ENCODE measurements at places on chromosomes 2 and 18.

GRCh38 chr2:56534321-56534720 lies 350.5 kb downstream of the CCDC85A start:
- DNase-seq: no peak

- no peak for DNase-seq
These were observed 36.2 kb downstream of the CCBE1 start for GRCh38 chr18:59660786-59661743.

DNA sequence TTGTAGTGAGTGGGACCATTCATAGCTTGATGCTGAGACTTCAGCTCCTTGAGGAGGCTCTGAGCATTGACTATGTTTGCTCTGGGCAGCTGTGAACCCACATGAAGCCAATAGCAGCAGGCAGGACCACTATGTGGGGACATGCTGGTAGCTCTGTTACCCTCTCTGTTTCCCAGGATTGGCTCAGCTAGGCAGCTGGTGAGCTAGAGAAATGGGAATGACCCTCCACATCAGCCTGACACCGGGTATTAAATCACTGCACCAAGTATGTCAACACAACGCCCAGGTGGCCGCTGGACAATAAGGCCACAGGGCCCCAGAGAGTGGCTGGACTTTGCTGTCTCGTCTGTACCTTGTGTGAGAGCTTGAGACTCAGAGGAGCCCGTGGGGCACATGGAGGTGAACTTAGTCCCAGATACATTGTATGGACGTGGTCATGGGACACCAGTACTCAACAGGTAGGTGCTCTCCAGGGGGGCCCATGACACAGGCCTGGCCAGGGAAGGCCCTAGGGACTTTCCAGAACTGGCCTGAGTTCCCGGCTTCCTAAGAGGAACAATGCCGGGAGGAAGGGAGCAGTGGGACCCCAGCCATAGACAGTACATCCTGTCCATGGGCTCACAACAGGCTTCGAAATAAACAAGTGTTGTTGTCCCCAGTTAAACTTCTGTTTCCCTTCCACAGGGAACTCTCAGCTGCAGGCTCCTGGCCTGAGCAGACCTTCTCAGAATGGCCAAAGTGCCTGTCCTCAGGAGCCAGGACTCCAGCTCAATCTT lies 35.2 kb downstream of the HS1BP3 start:
- DNase-seq: no peak

- no peak for DNase-seq
These were observed 247.3 kb downstream of the SH3BP4 start for GRCh38 chr2:235199128-235199527.

GRCh38 chr2:23157812-23158211 lies 227.2 kb upstream of the KLHL29 start:
- DNase-seq: no peak

DNA sequence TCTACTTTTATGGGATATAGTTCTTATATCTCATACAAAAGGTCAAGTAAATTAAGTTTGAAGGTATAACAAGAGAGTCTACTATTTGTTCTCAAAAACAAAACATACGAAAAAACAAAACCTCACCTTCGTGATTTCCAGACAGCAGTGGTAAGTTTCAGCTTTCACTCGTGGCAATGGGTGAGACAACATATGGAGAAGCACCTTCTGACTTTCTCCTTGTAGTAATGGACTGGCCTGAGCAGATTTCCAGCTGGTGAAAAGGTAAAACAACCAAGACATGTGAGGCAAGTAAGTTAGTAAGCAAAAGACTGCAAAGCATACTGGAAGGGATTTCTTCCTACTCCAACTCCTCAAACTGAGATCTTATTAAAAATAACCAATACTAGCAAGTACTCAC lies 39.6 kb downstream of the RTTN start:
- DNase-seq: no peak

GRCh38 chr2:25481381-25482300 lies 139.9 kb upstream of the DNMT3A start:
- DNase-seq: no peak

- DNase-seq: no peak
These were observed 17.5 kb downstream of the UXS1 start for GRCh38 chr2:106176446-106177099.

DNA sequence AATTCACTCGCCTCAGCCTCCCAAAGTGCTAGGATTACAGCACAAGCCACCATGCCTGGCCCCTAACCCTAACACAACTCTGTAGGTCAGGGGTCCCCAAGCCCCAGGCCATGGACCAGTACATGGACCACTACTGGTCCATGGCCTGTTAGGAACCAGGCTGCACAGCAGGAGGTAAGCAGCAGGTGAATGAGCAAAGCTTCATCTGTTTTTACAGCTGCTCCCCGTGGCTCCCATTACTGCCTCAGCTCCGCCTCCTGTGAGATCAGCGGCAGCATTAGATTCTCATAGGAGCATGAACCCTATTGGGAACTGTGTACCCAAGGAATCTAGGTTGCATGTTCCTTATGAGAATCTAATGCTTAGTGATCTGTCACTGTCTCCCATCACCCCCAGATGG lies 201.7 kb downstream of the NRP2 start:
- DNase-seq: no peak

- no peak for DNase-seq
These were observed 95.2 kb downstream of the ZNF516 start for GRCh38 chr18:76399613-76400391.

- DNase-seq: peak; percentile 8
These were observed 306.5 kb upstream of the TNP1 start for GRCh38 chr2:217166241-217166850.

DNA sequence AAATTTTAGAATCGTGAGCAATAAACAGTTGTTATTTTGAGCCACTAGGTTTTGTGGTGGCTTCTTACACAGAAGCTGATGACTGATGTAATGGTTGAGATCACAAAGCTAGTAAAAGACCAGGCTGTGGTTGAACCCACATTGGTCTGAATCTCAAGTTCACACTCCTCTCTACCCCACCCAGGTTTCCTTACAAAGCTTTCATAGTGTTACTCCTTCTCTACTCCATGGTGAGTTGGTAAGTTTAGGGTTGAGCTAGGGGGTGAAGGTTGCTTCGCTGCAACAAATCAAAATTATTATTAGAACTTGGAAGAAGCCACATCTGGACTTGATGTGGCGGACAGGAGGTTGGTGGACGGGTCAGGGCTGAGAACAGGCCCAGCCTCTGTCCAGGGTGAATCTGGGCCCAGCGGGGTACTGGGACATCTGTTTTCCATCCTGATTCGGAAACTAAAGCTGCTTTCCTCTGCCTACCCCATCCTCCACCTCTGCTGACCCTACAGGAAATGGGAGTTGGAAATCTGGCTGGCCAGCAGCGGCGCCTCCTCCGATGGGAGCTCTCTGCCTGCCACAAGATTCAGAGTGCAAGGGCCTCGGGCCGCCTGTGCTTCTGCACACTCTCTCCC lies 86.3 kb downstream of the ZFP36L2 start:
- no peak for DNase-seq

- DNase-seq: no peak
These were observed 1186.3 kb upstream of the CELF4 start for GRCh38 chr18:38751898-38752297.

GRCh38 chr2:189022053-189022481 lies 47.9 kb downstream of the COL3A1 start:
- no peak for DNase-seq

DNA sequence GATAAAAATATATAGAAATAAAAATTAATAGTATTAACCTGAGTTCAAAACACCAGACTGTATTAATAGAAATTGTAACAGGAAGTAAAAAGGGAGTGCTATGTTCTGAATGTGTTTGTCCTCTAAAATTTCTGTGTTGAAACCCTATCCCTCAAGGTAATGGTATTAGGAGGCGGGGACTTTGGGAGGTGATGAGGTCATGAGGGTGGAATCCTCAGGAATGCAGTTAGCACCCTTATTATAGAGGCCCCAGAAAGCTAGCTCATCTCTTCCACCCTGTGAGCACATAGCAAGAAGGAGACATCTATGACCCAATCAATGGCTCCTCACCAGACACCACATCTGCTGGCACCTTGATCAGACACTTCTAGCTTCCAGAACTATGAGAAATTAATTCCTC lies 124.5 kb downstream of the CMPK2 start:
- DNase-seq: no peak

DNA sequence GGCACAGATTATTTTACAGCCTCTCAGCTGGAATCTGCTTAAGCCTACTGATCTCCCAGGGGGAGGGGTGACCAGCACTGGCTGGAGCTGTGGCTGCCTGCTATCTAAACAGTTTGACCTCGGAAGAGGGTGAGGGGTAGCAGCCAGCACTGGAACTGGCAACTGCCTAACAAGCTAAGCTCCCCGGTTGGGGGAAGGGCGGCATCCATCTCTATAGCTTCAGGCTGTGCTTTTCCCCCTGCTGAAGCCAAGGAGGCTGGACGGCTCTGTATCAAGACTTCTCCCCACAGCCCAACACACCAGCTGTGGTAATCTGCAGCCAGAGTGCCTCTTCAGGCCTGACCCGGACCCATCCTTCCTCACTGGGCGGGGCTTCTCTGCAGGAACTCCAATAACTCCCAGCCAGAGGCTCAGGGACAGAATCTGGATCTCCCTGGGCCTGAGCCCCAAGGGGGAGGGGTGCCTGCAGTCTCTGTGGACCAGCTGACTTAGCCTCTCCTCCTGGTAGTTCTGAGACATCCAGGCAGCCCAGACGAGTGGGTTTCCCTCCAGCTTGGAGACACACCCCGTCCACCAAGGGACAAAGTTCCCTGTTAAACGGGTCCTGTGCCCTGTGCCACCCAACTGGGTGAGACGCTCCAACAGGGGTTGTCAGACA lies 560.2 kb downstream of the LRP1B start:
- DNase-seq: no peak

- DNase-seq: peak; percentile 29
These were observed 27.0 kb upstream of the HK2 start for GRCh38 chr2:74806920-74807319.

DNA sequence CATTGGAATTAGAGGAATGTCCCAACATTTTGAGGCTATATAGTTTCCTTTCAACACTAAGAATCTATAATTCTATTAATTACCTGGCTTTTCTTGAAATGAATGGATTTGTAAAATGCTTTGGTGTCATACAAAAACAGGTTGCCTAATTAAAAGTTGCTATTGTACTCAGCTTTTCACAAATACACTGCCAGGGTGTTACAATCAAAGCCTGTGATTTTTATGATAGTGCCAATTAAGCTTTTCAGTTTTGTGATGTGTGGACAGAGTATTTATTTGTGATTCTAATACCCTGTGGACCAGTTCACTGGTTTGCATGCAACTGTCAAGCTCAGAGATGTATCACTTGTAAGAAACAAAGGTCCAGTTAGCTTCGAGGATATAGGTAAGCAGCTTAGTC lies 71.8 kb downstream of the NAB1 start:
- no peak for DNase-seq

GRCh38 chr2:64493788-64494187 lies 30.3 kb upstream of the AFTPH start:
- DNase-seq: no peak

DNA sequence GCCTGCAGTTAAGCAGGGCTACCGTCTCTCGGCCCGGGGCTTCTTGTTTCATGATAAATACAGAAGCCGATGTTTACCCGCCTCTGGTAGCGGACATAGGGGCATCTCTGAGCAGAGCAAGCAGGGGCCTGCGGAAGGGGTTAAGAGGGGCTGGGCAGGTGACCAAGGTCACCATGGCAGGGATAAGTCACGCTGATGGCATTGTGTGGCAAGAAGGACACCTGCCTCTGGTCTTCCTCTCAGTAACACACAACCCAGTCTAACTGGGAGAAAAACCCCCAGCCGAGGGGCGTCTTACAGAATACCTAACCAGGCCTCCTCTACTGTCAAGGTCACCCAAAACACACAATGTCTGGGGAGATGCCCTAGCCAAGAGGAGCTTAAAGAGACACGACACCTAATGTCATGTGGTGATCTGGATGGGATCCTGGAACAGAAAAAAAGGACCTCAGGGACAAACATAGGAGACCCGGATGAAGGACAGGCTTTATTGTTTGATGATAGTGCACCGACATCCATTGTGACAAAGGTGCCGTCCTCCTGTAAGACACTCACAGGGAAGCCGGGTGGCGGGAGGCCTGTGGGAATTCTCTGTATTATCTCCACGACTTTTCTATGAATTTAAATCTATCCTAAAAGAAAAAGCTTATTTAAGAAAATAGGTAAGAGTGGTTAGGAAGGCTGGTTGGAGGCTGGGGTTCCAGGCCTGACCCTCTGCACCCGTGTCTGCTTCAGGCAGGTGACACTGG lies 24.8 kb downstream of the SH3BP4 start:
- DNase-seq: no peak

- no peak for DNase-seq
These were observed 62.9 kb upstream of the TFPI start for GRCh38 chr2:187617120-187617519.

- no peak for DNase-seq
These were observed 4.2 kb upstream of the TRABD2A start for GRCh38 chr2:84885111-84885510.

GRCh38 chr18:78521136-78521535 lies 458.5 kb upstream of the SALL3 start:
- no peak for DNase-seq

DNA sequence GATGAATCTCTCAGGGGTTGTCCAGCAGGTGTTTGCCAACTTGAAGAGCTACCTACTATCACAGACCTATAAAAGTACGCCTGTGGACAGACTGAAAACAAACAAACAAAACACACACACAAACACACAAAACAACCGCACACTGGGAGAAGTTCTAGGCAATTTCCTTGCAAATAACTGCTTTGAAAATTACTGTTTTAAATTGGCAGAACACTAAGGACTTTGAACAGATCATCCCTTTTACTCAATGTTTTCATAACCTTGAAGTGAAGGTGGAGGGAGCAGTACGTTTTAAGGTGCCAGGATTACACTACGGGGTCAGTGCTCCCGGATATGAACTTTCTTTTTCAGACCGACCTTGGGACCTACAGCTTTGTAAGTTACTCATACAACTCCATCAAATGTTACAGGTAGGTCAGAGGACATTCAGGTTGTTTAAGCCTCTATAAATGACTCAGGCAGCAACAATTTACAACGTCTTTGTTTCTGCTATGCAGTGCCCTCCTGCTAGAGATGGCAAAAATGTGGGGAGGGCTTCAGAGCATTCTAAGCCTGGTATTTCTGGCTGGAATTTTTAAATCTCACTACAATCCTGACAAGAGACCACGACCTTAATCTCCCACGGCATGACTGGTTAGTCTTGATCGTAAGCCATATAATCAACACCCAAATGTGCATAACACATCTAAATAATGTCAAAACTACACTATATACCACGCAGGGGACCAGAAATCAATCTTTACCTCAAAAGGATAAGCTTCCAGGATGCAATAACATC lies 1.4 kb upstream of the SLC20A1 start:
- no peak for DNase-seq

GRCh38 chr2:237512774-237513466 lies 25.9 kb downstream of the MLPH start:
- DNase-seq: peak; percentile 88

DNA sequence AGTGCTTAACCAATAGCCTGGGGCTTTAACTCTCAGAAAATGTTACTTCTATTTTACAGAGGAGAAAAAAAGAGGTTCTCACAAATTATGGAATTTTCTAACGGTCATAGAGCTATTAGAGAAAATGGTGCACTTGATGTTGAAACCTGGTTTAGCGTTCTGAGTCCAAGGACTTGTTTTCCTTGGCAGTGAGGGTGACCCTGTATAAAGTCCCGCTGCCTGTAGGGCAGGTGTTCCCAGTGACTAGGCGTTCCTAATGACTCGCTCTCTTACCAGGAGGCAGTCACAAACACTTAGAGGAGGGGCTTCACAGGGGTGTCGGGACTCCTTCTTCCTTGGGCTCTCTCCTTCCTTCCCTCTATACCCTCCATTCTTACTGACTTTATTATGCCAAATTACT lies 175.8 kb downstream of the ACTR3 start:
- DNase-seq: no peak
